Hepatic stellate cell (primary cell): ENCODE measurements at places on chromosomes 12 and 14.
A peak's percentile ranks its signal among the peaks of the same experiment; 100 is the strongest.

- no peak for DNase-seq
Observed at GRCh38 chr14:24285351-24285750, 14.0 kb upstream of the RABGGTA start.

DNA sequence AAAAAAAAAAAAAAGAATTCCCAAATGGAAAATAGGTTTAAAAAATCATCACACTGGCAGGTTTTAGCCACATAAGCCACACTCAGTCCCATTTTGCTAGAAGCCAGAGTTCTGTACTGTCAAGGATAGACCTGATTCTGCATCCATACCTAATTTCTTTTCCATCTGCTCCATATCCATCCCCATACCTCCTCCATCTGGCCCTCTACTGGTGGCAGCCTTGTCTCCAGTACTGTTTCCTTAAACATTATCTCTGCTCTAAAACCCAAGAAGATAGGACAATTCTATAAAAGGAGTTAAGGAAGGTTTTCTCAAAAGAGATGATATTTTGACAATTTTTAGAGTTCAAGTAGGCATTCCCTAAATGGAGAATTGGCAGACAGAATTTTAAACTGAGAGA lies 26.0 kb upstream of the RXYLT1 start:
- no peak for DNase-seq

- DNase-seq = no peak
Observed at GRCh38 chr12:104938371-104938770, 19.7 kb downstream of the SLC41A2 start.

GRCh38 chr12:101697197-101697929 lies at the start of gene CHPT1:
TSS of gene CHPT1 (plus strand) at chr12:101697640. CDS start at chr12:101697862, 222 bp downstream.
- DNase-seq = peak; percentile 32

DNA sequence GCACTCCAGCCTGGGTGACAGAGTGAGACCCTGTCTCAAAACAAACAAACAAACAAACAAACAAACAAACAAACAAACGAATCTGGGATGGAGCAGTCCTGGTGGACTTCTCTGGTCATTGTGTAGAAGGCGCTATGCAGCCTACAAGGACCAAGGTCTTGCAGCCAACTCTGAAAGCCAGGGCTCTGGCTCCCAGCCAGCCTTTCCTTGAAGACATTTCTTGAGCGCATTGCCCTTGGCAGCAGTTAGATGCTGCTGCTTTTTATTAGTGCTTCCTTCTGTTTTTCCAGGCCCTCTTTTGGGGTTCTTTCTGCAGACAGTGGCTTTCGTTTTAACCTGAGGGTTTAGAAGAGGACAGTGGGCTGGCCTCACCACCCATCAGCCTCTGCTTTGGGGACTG lies 20.2 kb downstream of the CCDC177 start:
- no peak for DNase-seq

DNA sequence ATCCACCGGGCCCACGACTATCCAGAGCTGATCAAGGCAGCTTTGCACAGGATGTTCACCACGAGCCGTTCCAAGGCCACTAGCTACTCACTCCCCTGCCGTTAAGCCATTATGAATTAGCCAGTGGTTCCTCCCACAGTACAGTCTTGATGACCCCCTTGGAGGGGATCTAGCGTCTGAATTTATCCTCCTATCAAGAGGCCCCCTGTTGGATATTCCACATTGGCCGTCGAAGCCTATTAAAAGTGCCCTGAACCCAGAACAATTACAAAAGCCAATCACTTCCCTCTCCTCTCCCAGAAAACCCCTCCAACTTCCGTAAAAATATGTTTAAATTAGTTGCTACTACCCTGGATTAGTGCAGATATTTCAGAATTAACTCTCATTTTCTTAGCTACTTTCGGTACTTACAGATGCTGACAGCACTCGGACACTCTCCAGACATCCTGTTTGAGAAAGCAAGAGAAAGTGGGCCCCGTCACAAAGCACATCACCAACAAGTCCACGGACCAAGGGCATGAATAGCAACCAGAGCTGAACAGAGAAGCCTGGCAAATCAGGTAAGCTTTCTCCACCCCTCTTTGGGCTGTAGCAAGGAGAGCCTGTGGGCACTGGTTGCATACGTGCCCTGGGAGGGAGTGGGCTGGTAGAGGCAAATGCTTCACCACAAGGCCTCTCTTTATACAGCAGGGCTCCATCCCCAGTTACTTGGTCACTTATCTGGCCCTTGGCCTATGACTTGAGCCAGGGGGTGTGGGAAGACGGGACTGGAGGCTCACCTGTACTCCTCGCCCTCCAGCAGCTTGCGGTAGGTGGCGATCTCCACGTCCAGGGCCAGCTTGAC lies 5.3 kb downstream of the KRT3 start:
- DNase-seq = no peak

DNA sequence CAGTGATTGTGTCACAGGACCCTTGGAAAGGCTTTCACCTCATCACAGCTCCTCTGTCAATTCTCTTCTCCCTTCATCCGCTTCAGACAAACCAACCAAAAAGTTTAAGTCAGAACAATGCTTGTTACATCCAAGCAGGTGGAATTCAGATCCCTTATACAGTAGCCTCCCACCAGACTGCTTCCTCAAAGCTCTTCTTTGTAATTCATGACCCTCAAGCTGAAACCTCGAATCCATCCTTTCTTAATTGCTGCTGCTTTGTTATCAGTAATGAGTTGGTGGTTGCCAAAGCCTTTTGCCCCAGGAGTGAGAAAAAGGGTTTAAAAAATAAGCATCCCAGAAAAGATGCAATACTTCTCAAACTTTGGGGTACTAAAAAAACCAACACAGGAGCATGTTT lies 9.5 kb downstream of the BEST3 start:
- no peak for DNase-seq

GRCh38 chr12:132713123-132713522 lies 2.5 kb downstream of the PGAM5 start:
- no peak for DNase-seq
